Common myeloid progenitor, CD34-positive (primary cell): ENCODE measurements at places on chromosomes 6 and 20.
A peak's percentile ranks its signal among the peaks of the same experiment; 100 is the strongest.

- no peak for DNase-seq
Measured at GRCh38 chr6:10441004-10441654, 26.3 kb upstream of the TFAP2A start.

DNA sequence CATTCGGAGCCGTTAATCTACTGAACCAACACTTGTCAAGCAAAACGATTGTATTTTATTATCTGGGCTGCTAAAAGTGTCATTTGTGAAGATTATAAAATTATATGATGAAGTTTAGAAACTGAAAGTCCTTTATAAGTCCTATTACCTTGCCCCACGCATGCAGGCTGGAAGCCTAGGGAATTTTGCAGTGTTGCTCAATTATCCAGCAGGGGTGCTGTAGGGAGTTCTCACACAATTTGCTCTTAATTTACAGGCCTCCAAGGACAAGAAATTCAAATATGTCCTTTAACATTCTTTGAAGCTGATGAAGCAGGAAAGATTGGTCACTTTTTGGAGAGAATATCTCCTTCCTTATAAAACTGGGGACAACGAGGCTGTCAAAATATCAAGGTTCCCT, 368.9 kb downstream of the LMBRD1 start:
- DNase-seq: no peak

- no peak for DNase-seq
Measured at GRCh38 chr20:33681288-33681687, 4.9 kb downstream of the E2F1 start.

DNA sequence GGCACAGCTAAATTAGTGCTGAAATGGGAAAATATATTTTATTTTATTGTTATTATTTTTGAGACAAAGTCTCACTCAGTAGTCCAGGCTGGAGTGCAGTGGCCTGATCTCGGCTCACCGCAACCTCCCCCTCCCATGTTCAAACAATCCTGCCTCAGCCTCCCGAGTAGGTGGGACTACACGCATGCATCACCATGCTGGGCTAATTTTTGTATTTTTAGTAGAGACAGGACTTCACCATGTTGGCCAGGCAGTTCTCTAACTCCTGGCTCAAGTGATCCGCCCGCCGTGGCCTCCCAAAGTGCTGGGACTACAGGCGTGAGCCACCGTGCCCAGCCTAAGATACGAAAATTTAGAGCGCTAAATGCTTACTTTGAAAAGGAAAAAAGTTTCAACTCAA, 4.8 kb downstream of the RAB23 start:
- DNase-seq: no peak

GRCh38 chr20:10520528-10520927, 85.4 kb downstream of the SLX4IP start:
- no peak for DNase-seq

GRCh38 chr6:89597988-89598387, 40.6 kb downstream of the LYRM2 start:
- DNase-seq: peak; percentile 80

DNA sequence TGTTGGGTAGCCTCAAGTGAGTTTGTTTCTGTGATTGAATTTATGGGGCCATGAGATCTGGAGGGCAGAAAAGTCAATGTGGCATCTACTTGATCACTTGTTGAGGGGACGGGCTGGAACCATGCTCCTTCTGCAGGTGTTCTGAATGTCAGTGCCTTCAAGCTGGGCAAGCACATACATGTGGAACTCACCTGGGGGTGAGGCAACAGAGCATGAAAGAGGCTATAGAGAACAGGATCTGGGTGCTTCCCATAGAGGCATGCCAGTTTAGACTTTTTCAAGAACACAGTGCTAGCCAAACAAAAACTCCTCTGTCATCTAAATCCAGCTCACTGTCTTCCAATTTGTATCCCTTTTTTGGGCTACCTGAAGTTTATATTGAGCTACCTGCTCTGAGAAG, 77.8 kb upstream of the SLC35B3 start:
- DNase-seq: no peak

DNA sequence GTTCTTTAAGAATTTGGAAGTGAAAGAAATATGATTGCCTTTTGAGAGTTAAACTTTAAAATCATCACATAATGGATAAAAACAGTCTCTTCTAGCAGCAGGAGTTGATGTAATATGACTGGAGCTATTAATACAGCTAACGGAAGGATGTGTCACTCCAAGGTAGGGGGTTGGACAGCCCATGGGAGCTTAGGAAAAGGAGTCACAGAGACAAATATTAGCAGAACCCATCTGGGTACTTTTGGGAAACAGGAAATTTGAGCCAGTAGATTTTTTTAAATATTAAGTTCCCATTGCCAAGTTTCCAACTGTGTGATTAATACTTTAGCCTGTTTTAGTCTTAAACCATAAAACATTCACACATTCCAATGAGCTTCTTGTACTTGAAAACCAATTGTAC, 164.7 kb upstream of the RIMS1 start:
- no peak for DNase-seq

GRCh38 chr20:37152284-37152683, 26.8 kb upstream of the RPN2 start:
- no peak for DNase-seq

- no peak for DNase-seq
Measured at GRCh38 chr6:68039641-68040311, 595.3 kb upstream of the ADGRB3 start.

DNA sequence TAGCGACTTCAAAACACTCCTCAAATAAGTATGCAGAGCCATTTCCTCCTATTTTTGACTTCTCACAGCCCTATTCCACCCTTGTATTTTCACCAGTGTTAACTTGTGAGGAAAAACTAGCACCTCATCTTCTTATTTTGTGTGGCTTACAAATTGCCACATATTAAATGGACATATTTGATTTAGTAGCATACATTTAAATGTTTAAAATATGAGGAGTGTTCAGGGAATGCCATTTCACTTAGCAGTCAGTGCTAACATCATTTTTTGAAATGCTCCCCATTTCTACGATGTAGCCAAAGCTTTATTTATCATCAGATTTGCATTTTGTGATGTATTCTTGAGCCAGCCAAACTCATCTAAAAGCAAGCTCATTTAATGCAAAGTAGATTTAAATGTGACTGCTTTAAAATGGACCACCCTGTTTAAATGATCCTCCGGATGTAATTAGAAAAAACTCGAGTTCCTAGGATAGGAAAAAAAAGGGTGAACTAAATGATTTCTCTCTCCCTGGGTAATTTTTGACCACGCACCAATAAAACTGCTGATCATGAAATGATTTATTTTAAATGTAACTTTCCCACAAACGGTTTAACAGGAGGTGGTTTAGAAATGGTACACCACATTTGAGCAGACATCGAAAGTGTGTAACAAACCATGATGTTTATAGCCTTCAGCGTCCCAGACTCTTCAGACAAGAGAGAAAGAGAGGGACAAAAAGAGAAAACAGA, 172.6 kb downstream of the CD83 start:
- peak; percentile 58 for DNase-seq

DNA sequence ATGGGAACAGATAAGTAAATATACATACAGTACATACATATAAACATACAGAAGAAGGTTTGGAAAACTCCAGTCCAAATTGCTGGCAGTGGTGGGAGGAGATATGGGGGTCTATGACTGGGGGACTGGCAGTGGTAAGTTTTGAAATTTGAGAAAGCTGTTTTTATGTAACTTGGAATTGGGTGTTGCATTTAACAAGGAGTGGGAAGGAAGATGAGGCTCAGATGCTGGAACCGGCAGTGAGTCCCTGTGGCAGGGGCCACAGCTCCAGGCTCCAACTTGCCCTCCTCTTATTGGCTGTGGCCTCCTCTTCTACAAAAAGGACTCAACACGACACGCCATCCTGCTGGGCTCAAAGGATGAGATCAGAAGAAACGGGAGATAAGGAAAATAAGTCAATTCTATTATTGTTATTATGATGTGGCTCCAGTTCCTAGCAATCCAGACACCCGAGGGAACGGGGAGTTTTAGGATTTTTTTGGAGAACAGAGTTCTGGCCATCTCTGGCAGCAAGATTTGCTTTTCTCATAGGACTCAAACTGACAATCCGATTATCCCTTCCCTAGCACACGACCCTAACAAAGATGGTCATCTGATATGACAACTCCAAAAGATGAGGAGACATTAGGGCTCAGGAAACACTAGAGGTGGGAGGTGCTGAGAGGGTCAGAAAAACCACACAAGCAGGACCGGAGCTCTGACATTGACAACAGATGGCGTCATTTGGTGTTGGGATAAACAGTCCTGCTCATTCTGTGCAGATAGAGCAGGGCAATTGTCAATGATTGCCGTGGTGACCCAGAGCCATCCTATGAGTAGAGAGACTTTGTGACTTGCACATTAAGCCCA, 6.0 kb upstream of the TGM2 start:
- DNase-seq: no peak
